ENCODE measurements at places on chromosomes 3 and 15. TPM values are rescaled to one million over a fixed set of nuclear protein-coding genes. Genes with fewer than 3 reads are reported as not detected.
A peak's percentile ranks its signal among the peaks of the same experiment; 100 is the strongest.

- DNase-seq = no peak
Measured at GRCh38 chr3:37971467-37971866, 19.1 kb upstream of the VILL start.

DNA sequence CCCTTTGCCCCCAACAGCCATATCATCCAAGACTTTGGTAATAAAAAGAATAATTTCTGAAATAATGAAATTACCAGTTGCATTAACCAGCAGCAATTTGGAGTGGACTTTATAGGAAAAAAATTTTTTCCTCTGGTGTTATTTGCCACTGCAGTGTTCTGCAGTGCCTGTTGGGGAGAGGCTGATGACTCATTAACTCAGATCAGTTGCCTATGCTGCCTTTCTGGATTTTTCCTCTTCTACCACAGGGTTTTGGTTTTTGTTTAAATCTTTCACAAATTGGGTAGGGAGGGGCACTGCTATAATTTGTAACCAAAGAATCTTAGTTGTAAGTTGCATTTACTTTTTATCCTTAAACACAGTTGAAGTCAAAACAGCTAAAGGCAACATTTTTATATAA lies 22.7 kb downstream of the ATP6V1A start:
- DNase-seq = no peak

DNA sequence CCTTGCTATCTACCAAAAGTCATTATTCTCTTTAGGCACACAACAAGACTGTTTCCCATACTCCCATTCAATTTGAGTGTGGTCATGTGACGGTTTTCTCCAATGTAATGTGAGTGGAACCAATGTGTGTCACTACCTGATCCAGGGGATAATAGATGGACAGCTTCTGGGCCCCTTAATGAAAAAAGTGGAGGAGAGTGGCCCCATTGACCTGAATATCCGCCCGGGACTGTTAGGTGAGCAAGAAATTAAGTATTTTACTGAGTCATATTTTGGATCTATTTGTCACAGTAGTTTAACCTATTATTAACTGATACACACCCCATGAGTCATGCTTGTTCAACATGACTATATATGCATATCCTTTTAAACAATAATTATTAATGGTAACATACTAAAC lies 15.1 kb upstream of the ARID3B start:
- DNase-seq = peak; percentile 89

ZIC1 gene
- not detected for total RNA-seq

DNA sequence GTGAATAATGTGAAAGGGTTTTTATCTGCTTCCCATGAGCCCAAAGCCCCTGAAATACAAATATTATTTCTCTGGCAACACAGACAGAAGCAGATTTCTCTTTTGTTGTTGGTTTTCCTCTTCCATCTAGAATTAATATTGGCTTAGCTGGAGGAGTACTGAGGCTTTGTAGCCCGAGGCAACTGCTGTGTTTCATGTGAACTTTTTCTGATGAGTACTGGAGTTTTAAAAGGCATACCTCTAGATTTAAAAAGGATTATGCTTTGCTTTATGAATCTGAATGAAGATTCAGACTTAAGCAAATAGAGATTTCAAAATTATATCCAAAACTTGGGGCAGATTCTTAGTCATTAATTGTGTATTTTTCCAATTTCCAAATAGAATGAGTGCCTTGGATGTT lies 50.9 kb downstream of the IQCH start:
- no peak for DNase-seq

ADCY5 gene
- total RNA-seq = 0.14 TPM

GRCh38 chr3:151209654-151210053 lies 6.6 kb upstream of the GPR171 start:
- peak; percentile 45 for DNase-seq

CCDC9B gene
- total RNA-seq = 61.7 TPM

GRCh38 chr15:63484433-63485186 lies 19.8 kb upstream of the USP3 start:
- DNase-seq = no peak

NME9 gene
- not detected for total RNA-seq

ANKUB1 gene
- 0.82 TPM for total RNA-seq

NANOGP8 gene
- not detected for total RNA-seq

- no peak for DNase-seq
Measured at GRCh38 chr3:179512378-179512777, 50.3 kb upstream of the ACTL6A start.

DNA sequence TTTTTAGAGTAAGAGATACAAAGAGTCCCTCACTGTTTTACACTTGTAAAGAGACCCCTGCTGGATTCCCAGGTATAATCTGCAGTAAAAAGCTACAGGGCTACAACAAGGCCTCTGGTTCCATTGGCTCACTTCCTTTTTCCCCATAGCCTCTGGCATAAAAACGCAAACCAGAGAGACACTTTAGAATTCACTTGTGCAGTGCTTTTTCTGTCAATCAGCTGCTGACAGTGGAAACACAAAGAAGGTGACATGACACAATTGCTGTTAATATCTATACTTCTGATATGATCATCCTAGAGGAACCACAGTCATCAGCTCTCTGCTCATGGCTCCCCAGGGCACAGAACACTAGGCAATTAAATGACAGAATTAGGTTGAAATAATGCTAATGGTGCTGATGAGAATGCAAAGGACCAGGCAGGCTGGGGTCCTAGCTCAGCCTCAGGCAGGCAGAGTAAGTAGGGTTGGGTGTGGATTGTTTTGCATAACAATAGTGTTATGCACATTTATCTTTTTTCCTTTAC lies 667.9 kb upstream of the CFAP20DC start:
- no peak for DNase-seq

GRCh38 chr3:166248784-166249183 lies 411.6 kb upstream of the BCHE start:
- DNase-seq = no peak

All from foreskin keratinocyte (primary cell).